GDM1 (cell line): ENCODE measurements at places on chromosomes 6 and 20.

DNA sequence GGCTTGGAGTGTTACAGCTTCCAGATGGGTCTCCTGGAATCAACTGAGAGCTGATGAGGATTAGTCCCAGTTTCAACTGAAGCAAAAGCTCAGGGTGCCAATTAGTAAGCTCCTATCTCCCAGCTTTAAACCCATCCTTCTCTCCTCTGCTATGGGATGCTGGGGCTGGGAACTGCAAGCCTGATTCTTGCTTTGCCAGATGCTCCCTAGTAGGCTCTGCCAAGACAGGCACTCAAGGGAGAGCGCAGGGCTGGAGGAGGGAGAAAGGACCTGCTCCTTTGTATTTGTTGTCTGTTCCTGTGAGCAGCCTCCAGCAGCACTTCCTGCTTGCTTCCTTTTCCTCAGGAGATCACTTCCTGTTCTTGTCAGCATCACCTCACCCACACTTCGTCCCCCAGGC is 309.7 kb downstream of the KIF16B start:
- no peak for DNase-seq

DNA sequence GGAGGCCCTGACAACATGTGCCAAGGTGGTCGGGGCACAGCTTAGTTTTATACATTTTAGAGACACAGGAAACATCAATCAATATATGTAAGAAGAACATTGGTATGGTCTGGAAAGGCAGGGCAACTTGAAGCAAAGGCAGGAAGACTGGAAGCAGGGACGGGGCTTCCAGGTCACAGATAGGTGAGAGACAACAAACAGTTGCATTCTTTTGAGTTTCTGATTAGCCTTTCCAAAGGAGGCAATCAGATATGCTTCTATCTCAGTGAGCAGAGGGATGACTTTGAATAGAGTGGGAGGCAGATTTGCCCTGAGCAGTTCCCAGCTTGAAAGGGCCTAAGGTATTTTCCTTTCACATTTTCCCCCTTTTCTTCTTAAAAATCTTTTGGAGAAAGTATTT is 311.0 kb upstream of the RGS17 start:
- no peak for DNase-seq

- no peak for DNase-seq
These were observed 8.9 kb upstream of the DDR1 start for GRCh38 chr6:30875244-30876038.

GRCh38 chr6:3791526-3792203 is 40.2 kb upstream of the PXDC1 start:
- DNase-seq = no peak

- no peak for DNase-seq
These were observed 9.3 kb downstream of the NAPB start for GRCh38 chr20:23412026-23412425.

DNA sequence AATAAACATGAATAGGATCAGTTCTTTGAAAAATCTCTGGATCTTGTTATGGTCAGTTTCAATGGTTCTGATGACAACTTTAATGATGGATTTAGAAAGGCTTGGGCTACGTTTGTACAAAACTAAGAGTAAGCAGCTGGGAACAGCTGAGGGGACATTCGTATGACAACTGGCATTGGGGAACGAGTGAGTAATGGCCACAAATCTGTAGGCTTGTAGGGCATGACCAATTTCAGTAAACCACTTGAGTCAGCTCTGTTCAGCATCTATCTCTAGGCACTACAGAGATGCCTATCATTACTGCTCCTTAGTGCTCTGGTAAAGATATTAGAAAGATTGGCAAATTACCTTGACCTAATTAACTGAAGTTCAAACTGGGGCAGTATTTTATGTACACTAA is 1375.6 kb downstream of the EPHA7 start:
- DNase-seq = no peak

DNA sequence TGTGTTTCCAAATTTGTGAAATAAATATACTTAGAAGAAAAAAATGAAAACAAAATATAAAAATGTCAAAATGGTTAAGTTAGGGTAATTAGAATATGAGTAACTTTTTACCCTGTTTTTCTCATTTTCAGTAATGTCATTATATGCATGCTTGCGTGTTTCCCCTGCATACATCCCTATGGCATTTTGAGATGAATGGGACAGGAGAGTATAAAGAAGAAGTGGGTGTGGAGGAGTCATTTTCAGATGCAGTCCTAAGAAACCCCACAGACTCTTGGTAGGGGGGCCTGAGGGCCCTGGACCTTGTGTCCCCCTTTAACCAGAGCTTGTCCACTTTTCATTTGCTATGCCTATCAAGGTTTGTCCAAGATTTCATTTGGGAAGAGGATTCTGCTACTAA is 77.2 kb downstream of the FOXO3 start:
- DNase-seq = no peak

- no peak for DNase-seq
These were observed 69.8 kb upstream of the TINAG start for GRCh38 chr6:54238396-54238795.

DNA sequence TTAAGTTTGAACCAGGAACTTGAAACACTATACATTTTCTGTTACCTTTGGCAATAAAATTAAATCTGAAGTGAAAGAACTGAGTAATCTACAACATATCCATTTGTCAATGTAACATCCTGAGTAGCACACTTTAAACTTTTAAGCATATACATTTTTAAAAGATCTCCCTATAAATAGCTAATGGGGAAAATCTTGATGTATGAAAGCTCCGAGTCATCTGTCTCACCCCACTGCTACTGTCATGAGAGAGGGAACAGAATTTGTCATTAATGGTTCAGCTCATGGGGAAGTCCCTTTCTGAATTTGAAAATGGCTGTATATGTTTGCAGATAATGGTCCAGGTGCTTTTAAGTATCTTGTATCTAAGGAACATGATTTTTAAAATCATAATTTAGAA is 55.2 kb upstream of the NOX3 start:
- no peak for DNase-seq

DNA sequence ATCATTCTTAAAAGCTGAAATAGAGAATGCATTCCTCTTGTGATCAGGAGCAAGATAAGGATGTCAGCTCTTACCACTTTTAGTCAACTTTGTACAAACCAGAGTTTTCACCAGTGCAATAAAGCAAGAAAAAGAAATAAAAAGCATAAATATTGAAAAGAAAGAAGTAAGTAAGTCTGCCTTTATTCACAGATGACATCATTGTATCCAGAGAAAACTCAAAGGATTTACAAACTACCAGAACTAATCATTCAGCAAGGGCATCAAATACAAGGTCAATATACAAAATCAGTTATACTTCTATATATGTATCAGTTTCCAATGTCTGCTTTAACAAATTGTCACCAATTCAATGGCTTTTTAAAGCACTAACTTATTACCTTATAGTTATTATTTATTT is 13.4 kb downstream of the TTLL9 start:
- no peak for DNase-seq

- DNase-seq = no peak
These were observed 88.3 kb upstream of the COL21A1 start for GRCh38 chr6:56335726-56336125.

DNA sequence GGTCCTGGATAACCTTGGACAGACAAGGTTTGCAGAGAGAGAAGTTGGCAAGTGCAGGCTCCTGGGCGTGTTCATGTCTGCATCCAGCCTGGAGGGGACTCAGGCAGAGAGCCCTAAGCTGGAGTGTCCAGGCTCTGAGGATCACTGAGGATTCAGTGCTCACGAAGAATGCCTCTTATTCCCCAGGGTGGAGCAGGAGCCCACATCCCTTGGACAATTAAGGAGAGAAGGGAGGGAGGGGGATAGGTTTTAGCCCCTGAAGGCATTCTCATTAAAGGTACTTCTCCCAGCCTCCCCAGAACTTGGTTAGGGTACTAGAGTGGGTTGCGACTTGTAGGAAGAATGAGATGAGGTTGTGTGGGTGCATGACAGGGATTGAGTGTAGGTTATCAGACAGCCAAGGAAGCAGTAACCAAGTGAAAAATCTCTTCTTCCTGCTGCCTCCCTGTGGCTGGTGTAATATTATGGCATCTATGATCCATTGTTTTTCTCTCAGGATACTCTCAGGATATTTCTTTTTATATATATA is 680 bp downstream of the HLA-DPB1 start:
- no peak for DNase-seq

GRCh38 chr6:141866731-141867497 is 265.8 kb upstream of the GJE1 start:
- DNase-seq = no peak

DNA sequence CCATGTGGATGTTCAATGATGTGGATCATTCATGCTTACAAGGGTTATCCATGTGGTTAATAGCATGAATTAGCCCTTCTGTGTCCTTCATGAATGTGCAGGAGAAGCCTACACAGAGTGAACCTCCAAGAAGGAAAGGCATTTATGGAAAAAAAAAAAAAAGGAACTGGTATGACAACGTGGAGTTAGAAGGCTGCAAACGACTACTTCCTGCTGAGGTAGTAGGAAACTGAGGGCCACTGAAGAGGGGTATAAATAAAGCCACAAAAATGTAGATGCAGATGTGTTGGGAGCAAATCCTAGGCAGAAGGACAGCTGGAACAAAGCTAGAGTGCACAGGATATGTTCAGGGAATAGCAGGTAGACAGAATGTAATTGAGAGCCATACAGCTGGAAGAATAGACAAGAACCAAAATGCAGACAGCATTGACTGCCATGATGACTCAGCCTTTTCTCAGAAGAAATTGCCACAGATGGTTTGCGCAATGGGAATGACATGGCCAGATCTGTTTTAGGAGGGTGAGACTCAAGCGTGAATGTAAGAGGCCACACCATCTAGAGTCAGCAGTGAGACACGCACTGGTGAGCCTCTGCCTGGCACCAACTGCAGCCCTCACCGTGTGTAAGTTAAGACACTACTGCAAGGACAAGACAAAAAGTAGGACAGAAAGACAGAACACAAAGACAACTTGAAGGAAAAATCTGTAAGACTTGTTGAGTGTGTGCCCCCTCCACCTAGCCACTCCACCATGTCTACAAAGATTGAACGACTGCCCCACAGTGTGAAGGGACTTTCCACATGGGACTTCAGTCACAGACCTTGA is 79.8 kb downstream of the KIF13A start:
- DNase-seq = peak; percentile 88

DNA sequence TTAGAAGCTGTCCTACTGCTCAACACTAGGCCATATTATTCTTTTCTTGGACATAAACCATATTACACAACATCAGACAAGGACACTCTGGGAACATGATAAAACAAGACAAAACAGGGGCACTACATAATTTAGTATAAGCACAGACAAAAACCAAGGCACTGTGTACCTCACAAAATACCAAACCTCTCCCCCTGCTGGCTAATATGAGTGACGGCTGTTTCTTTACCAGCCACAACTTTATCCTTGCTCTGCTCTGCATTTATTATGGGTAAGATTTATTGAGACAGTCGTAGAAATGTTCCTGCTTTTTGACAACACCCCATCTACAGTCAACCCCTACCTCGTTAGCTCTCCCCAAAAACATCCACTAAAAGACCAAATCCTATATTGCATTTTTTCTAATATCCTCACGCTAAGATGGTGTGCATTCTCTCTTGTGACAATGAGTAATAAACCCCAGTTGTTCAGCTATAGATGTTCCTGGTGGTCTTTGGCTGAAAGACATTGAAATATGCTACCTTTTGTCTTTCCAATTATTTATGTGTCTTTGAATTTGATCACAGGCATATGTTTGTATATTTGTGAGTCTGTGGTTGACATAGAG is 23.8 kb upstream of the POLR1H start:
- DNase-seq = no peak

GRCh38 chr6:25010902-25011625 is 75.3 kb upstream of the RIPOR2 start:
- no peak for DNase-seq

GRCh38 chr20:53666144-53666543 is 72.5 kb upstream of the ZNF217 start:
- DNase-seq = no peak

GRCh38 chr6:132070356-132070755 is 119.2 kb upstream of the CCN2 start:
- DNase-seq = no peak

- no peak for DNase-seq
These were observed 1.0 kb downstream of the PCIF1 start for GRCh38 chr20:45935416-45936046.

DNA sequence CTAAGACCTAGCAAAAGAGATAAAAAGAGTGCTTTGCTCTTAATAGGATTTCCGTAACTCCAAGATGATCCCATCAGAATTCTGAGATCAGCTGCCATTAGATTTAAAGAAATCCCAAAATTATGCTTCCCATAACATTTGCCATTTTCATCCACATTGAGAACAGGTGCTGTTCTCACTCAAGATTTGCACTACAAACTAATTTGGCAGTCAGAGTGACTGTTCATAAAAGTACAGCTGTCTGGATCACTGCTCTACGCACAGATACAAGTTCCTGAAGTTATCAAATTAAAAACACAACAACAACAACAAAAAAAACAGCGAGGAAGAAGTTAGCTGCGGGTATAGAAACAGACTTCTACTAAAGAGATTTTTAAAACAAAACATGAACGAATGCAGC is 58.1 kb downstream of the ASCC3 start:
- no peak for DNase-seq

- DNase-seq = no peak
These were observed 33.2 kb downstream of the B4GALT5 start for GRCh38 chr20:49680484-49680883.

- DNase-seq = no peak
These were observed 32.0 kb upstream of the GJA10 start for GRCh38 chr6:89862273-89862672.

GRCh38 chr6:166927240-166927934 is 29.0 kb downstream of the RNASET2 start:
- no peak for DNase-seq

DNA sequence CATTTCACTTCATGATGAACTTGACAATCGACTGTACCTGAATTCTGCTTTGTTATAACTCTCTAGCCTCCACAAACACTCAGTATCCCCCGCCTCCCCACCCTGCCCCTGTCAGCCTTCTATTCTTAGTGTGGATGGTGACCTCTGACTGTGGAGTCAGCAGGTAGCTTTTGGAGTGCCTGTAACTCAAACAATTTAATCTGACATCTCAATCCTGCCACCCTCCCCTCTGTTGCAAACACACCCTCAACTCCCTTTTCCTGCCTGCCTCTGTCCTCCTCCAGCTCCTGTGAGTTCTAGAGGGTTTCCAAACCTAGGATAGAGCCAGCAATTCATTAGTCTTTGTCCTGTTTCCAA is 20.3 kb downstream of the DAAM2 start:
- no peak for DNase-seq

GRCh38 chr6:82062219-82062618 is 185.3 kb downstream of the IBTK start:
- no peak for DNase-seq

GRCh38 chr20:43537921-43538877 is 20.6 kb upstream of the SGK2 start:
- DNase-seq = no peak

- DNase-seq = no peak
These were observed 394 bp downstream of the YIPF3 start for GRCh38 chr6:43516367-43516696.

GRCh38 chr6:26412954-26413353 is 10.9 kb downstream of the BTN3A1 start:
- no peak for DNase-seq

- no peak for DNase-seq
These were observed 527.4 kb downstream of the HACE1 start for GRCh38 chr6:104332364-104332763.
